ENCODE measurements at places on chromosomes 3 and 15.
A peak's percentile ranks its signal among the peaks of the same experiment; 100 is the strongest.

DNA sequence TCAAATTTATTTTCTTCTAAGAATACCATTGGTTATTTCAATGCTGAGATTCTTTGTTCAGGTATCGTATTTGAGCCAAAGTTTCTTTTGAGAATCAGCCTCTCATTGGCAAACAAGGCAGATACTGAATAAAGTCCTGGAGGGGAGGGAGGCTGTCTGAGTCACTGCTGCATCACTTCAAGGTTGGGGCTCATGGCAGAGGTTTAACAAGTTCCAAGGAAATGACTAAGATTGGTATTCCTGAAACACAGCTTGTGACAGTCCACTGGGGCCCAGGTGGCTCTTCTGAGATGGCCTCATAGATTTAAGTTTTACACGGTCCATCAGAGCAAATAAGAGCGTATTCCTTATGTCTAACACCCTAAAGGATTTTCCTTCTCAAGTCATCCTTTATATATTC, 213.8 kb upstream of the STAC start:
- DNase-seq, result no peak

- no peak for DNase-seq
Measured at GRCh38 chr15:63041974-63042876, at the start of gene TPM1. TSS of gene TPM1 (plus strand) at chr15:63042747. CDS start at chr15:63042830, 83 bp downstream.

DNA sequence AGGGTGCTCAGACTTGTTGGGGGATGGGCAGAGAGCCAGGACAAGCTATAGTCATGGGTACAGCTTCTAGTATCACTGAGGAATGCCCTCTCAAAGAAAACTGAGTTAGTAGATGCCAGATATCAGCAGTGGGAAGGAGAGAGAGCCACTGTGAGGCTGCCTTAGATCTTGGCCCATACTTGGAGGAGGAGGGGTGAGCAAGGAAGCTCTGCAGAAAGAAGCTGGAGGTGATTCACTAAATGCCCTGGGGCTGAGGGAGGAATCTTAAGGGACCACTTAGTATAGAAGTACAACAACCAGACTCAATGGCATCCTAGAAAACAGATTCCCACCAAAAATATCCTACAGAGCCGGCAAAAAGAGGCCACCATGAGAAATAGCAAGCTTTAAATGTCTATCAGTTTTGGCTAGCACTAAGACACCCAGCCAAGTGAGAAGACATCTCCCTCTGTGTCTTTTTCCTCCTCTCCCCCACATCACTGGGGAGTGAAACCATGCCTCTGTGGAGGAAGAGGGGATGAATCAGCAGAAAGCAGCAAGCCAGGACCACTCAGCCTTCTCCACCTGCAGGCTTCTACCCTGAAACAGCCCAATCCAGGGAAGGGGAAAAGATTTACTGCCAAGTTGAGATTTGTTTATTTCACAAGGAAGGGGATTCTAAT, 282.5 kb upstream of the STT3B start:
- no peak for DNase-seq

DNA sequence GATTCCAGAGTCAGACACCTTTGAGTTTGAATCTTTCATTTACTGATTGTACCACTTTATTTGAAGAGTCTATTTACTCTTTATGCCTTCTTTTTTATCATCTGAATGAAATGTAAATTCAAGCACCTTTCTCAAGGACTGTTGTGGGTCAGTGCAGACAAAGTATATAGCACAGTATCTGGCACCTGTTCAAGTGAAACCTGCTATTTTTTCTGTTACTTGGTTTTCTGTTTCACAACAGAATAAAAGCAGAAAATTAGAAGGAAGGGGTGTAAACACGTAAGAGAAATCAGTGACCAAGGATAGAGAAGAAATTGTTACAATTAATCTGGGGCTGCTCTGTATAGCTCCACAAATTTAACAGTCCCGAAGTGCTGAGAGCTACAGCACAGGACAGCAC, 357.4 kb downstream of the RSL24D1 start:
- no peak for DNase-seq

DNA sequence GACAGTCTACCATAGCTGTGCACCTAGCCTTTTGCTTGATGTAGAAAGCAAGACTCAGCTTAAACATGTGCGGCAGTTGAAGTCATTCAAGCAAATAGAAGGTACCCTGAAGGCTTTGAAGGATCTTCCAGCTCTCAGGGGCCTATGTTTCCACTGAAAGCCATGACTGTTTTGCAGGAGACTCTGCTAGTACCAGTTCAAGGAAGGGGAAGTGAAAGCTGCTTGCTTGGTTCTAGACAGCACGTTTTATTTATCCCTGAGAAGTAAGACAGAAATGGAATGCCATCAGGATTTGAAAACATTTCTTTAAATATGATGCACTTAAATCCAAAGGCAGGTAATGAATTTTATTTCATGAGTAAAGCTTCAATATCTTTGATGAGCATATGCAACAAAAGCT, 311.4 kb downstream of the PDCD6IP start:
- no peak for DNase-seq

DNA sequence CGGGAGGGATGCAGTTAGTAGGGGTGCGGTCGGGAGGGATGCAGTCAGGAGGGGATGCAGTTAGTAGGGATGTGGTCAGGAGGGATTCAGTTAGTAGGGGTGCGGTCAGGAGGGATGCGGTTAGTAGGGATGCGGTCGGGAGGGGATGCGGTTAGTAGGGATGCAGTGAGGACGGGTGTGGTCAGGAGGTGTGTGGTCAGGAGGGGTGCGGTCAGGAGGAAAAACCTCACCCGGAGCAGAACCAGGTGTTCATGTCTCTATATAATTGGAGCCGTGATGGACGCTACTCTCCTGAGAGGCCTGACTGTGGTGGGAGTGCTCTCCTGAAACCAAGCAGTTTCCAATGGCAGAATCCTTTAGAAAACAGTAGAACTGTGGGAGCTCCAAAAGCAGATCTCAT, 95.8 kb downstream of the BDH1 start:
- no peak for DNase-seq

- peak; percentile 16 for DNase-seq
Measured at GRCh38 chr15:82108489-82109078, 62.8 kb upstream of the MEX3B start.

DNA sequence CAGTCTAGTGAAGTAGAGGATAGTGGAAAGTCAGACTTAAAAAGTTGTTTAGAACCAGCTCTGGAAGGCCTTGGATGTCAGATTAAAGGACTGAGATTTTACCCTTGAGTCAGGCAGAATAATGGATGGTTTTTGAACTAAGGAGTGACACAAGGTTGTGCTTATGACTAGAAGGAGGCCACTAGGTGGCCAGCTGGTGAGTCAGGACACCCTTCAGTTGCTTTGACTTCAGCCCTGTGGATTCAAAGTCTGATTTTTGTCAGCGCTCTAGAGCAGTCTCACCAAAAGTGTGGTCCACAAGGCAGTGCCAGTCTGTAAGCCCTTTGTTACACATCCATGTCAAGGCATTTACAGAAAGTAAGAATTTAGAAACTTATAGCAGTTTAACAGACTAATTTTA, 3.8 kb upstream of the GABPB1 start:
- DNase-seq, result no peak

GRCh38 chr15:40317580-40317979, 5.9 kb upstream of the INAFM2 start:
- no peak for DNase-seq

DNA sequence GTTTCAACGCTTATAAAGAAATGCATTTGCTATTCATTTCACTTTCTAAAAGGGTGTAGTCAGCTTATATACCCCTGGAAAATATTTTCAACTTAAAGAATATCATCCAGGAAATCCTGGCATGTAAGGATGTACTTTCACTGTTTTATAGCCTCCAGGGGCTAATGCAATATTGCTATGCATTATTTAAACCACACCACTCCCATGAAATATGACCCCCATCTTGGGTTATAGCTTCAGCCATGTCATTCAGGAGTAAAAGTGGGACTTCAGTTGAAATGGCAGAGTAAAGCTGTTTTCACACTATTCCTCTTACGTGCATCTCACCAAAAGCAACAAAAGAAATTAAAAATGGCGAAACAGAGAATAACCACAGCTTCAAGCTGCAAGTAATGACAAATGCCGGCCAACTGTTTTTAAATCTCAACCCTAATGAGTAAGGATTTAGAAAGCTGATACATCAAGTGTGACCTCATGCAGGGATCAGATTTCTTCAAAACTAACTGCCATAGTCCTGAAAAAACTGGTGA, 84.5 kb downstream of the COL6A6 start:
- no peak for DNase-seq

DNA sequence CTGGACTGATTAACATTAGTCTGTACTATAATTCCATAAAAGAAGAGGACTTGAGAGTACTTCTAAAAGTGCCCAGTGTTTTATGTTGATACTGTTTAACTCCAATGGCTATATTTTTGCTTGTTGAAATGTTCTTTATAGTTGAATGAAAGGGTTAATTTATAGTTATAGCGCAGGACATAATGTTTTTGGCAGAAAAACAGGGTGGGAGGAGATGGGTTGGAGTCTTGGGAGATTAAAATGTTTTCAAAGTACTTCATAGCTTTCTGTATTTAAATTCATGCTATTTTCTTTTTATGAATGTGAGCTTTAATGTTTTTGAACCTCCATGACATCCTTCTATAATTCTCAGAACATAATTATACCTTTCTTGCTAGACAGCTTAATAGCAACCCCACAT, 108.2 kb downstream of the CNTN3 start:
- no peak for DNase-seq

GRCh38 chr3:31839144-31839917, 141.7 kb downstream of the OSBPL10 start:
- DNase-seq, result no peak

DNA sequence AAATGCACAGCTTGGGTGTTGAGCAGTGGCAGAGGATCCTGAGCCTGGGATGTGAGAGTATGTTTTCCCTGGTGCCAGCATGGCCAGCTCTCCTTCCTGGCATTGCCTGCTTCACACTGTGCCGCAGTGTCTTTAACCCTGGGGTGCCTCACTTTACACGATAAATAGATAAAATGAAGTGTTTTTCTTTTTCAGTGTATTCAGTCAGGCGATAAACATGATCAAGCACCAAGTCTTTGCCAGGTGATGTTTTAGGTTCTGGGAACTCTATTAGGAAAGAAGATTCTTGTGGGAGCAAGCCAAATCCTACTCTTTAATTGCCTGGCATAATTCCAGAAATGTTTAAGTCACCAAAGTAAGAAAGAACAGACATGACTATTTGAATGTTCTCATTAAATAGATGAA, 14.0 kb downstream of the ABHD6 start:
- no peak for DNase-seq

DNA sequence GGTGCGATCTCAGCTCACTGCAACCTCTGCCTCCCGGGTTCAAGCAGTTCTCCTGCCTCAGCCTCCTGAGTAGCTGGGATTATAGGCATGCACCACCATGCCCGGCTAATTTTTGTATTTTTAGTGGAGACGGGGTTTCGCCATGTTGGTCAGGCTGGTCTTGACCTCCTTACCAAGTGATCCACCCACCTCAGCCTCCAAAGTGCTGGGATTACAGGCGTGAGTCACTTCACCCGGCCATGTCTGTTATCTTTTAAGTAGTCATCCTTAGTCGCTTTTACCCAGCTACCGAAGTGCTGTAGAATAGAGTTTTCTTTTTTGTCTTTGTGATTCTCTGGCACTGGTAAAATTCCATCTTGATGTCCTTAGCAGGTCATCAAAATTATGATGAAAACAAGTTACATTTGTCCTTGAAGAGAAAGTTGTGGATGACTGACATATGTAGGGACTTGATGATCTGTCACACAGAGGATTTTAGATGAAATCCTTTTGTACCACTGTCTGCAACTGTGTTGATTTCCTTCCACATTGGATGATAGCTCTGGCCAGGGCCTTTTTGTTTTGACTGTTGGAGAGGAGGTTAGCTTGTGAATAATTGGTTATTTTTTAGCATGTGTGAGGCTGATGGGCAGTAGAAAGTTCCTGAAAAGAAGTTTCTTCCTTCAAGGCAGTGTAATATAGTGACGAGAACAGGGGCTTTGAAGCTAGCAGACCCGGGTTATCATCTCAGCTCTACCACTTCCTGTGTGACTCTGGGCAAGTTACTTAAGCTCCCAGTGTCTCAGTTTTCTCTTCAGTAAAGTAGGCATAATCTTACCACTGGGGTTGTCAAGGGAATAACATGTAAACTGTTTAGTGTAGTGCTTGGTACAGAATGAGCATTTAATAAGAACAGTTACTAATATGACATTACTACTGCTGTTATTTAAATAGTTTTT, 18.8 kb downstream of the ATG7 start:
- DNase-seq, result no peak

DNA sequence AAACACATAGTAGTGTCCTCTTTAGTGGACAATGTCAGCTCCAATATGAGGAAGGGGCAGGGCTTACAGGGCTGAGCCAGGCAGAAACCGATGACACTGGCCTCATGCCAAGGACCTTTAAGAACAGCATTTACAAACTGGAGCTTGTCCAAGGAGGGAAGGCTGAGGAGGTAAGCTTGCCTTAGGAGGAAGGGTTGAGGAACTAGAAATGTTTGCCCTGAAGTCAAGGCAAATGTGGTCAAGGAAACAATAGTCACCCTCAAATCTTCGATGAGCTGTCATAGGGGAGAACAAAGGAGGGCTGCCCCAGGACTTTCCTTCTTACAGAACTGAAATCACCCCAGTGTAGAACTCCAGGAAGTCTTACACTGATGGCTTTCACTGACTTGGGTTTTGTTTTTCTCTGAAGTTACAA, 136.4 kb downstream of the LIPC start:
- DNase-seq, result peak; percentile 54

DNA sequence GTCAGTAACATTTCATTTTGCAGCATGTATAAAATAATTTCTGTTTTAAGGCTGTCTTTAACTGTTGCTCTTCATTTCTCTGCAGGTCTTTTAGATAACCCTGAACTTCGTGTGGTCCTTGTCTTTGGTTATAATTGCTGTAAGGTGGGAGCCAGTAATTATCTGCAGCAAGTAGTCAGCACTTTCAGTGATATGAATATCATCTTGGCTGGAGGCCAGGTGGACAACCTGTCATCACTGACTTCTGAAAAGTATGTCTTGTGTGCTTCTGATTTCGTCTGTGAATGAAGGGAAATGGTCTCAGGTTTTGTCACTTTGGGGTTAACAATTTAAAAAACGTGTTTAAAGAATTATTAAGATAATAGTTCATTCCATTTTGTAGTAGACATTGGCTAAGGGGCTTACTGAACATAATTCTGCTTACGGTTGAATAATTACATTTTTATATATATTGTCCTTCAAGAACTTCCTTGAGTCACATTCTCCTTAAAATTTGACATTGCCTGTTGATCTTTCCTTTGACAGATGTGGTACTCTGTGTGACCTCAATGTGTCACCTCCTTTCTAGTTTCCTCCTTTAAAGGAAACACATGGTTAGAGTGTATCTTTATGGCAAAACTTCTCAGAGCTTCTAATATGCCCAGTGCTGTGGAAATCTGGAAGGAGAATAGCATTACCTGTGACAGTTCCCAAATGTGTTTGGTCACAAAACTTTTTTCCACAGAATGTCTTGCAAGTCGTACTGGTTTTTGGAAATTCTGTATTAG, 26.3 kb downstream of the FBXO22 start:
- no peak for DNase-seq

GRCh38 chr3:111738238-111738637, 120.8 kb upstream of the PHLDB2 start:
- DNase-seq, result no peak

DNA sequence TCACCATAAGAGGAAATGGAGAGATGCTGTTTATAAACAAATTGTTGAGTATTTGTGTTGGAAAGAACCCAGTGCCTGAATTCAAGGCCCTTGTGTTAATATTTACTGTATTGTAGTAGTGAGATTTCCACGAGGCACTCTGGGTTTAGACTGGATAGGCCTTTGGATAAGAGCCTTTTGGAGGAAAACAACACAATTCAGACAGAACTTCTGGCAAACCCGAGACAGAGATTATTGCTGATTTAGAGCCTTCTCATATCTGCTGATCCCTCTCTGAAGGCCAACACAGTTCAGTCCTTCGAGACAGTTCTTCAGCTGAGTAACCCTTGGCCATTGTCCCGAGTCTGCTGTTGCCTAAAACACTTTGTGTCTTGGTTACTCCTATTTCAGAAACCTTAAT, 55.7 kb downstream of the LMCD1 start:
- no peak for DNase-seq

Measured in globus pallidus (tissue), 1 donor.